ENCODE measurements at places on chromosomes 2 and 18. TPM values are rescaled to one million over a fixed set of nuclear protein-coding genes. Genes with fewer than 3 reads are reported as not detected.

The SLC9A4 gene
- total RNA-seq, result not detected

The CYRIA gene
- total RNA-seq, result 4.7 TPM

The LYG2 gene
- not detected for total RNA-seq

The ANTXR1 gene
- total RNA-seq, result 86.6 TPM

The RAX gene
- not detected for total RNA-seq

The UBR3 gene
- total RNA-seq, result 67.8 TPM

The PLCD4 gene
- 27.7 TPM for total RNA-seq

The ARHGAP28 gene
- 29.7 TPM for total RNA-seq

The ATP6V1B1 gene
- 1.6 TPM for total RNA-seq

The GALNT5 gene
- 3.1 TPM for total RNA-seq

The ADCY3 gene
- total RNA-seq, result 13.6 TPM

The SCN2A gene
- not detected for total RNA-seq

The SERPINB11 gene
- not detected for total RNA-seq

The NTSR2 gene
- not detected for total RNA-seq

The PRKAG3 gene
- 9.9 TPM for total RNA-seq

The MARCHF4 gene
- total RNA-seq, result not detected

The DSG1 gene
- not detected for total RNA-seq

The INHBB gene
- 1.0 TPM for total RNA-seq

The ZSWIM2 gene
- not detected for total RNA-seq

The POTEC gene
- total RNA-seq, result not detected

The DOK6 gene
- total RNA-seq, result 3.1 TPM

The PLB1 gene
- total RNA-seq, result 1.0 TPM

The GPR35 gene
- 1.0 TPM for total RNA-seq

The DCC gene
- under 0.01 TPM for total RNA-seq

The COL4A4 gene
- under 0.01 TPM for total RNA-seq

The PIEZO2 gene
- 41.2 TPM for total RNA-seq

The SEMA4F gene
- 1.6 TPM for total RNA-seq

The PTH2R gene
- total RNA-seq, result 0.52 TPM

The FZD7 gene
- 42.8 TPM for total RNA-seq

The MOGAT1 gene
- total RNA-seq, result not detected

The PAPOLG gene
- 10.4 TPM for total RNA-seq

The POTEJ gene
- total RNA-seq, result not detected

The AKAIN1 gene
- total RNA-seq, result not detected

The ARHGAP25 gene
- total RNA-seq, result 4.7 TPM

The CDH19 gene
- 3.1 TPM for total RNA-seq

The TUBB8B gene
- total RNA-seq, result not detected

The RPRM gene
- 3.1 TPM for total RNA-seq

The ASIC4 gene
- total RNA-seq, result not detected

The LRP2 gene
- under 0.01 TPM for total RNA-seq

The LIPG gene
- total RNA-seq, result 2.6 TPM

The CRYGA gene
- not detected for total RNA-seq

The SPRED2 gene
- 7.8 TPM for total RNA-seq

The ZNF396 gene
- 1.6 TPM for total RNA-seq

The MGAT4A gene
- total RNA-seq, result 6.3 TPM

The GPR148 gene
- total RNA-seq, result not detected

The IL1B gene
- 1.0 TPM for total RNA-seq

The MC4R gene
- 0.52 TPM for total RNA-seq

The EMILIN2 gene
- total RNA-seq, result 23.0 TPM

The UGT1A8 gene
- total RNA-seq, result not detected

The SIX3 gene
- not detected for total RNA-seq

The MAL gene
- 4.2 TPM for total RNA-seq

The CRYGD gene
- total RNA-seq, result not detected

The CELF4 gene
- total RNA-seq, result not detected

The IL36A gene
- not detected for total RNA-seq

The CNPPD1 gene
- 27.1 TPM for total RNA-seq

The ANKRD30B gene
- total RNA-seq, result under 0.01 TPM
